ENCODE measurements at places on chromosomes 13 and 19.
A peak's percentile ranks its signal among the peaks of the same experiment; 100 is the strongest.

DNA sequence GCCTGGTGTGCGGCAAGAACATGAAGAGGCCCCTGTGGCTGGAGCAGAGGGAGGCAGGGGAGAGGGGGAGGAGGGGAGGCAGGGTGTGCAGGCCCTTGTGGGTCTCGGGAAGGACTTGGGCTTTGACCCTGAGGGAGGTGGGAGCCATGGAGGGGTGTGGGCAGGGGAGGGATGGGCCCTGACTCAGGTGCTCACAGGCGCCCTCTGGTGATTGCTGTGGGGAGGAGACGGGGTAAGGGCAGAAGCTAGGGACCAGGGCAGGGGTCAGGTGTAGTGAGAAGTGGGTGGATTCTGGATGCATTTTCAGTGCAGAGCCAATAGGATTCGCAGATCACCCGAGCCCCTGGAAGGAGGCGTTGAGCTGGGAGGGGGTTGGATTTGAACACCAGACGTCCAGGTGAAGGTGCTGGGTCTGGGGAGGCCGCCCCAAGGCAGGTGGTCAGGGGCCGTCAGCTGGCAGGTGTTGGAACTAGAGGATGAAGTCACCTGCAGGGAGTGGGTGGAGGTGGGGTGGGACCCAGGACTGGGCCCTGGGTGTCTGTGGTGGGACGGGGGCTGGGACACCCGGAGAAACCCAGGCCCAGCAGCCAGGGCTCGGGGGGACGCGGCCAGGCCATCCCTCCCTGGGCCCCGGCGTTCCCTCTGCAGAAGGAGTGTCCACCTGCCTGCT lies 185.4 kb downstream of the KDM4B start:
- peak; percentile 69 for DNase-seq

DNA sequence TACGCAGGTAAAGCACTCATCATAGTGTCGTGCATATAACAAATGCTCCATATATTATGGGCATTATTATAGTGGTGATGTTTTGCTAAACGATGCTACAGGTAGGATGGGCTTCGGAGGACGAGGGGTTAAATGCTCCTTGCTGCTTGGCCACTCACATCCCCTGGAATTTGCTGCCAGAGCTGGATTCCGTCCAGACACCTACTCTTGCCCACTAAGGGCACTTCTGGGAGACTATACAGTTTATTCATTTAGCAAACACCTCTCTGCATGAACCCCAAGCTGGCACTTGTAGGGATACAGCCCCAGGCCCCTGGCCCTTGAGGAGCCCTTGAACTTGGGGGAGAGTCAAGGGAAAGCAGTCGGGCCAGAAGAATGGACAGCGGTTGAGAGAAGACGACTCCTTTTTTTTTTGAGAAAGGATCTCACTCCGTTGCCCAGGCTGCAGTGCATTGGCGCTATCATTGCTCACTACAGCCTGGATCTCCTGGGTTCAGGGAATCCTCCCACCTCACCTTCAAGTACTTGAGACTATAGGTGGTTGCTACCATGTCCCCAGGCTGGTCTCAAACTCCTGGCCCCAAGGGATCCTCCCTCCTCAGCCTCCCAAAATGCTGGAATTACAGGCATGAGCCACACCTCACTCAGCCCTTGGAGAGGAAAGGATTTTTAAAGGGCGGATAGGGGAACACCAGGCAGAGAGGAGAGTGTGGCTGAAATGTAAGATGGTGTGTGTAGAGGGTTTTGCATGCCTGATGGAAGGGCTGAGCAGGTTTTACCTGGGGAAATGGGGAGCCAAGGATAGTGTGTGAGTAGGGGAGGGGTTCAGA lies 1.1 kb upstream of the MRPL34 start:
- DNase-seq: peak; percentile 70

- peak; percentile 64 for DNase-seq
Measured at GRCh38 chr13:23899555-23899954, 2.3 kb upstream of the C1QTNF9B start.

DNA sequence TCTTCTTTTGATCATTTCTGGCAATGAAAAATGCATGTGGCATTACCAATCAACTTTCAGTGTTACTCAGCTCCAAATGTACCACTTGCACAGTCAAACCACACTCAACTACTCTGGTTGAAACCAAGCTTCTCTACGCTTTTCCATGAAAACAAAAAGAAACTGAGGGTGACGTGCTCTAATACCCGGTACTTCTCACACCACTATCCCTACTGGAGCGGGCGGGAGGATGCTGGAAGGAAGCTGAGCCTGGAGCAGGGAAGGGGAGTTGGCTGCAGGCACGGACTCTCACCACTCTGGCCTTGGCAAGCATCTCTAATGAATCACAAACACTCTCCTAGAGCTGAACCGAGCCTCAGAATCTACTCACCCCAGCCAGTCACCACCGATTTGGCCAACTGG lies 48.2 kb downstream of the STK24 start:
- DNase-seq: no peak

DNA sequence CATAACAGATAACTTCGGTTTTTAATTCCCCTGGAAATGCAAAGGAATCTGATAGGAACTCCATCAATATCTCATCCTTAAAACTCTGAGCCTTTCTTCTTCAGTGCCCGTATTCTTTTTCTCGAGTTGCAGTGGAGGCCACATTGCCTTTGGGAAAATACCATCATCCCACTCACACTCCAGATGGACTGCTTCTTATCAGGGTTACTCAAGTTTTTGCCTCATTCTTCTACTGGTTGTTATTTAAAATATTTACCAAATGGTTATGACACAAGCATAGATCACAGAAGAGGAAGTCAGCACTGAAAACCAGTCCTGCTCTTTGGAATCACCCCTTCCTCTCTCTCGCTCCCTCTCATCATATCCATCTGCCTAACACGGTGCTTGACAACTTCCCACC lies 1020.5 kb upstream of the SLC10A2 start:
- DNase-seq: peak; percentile 84

GRCh38 chr13:53160211-53160610 lies 131.6 kb downstream of the OLFM4 start:
- DNase-seq: no peak

GRCh38 chr13:99854366-99854765 lies 117.2 kb downstream of the ZIC5 start:
- DNase-seq: no peak

GRCh38 chr19:49498475-49498874 lies 2.2 kb downstream of the RPS11 start:
- no peak for DNase-seq

DNA sequence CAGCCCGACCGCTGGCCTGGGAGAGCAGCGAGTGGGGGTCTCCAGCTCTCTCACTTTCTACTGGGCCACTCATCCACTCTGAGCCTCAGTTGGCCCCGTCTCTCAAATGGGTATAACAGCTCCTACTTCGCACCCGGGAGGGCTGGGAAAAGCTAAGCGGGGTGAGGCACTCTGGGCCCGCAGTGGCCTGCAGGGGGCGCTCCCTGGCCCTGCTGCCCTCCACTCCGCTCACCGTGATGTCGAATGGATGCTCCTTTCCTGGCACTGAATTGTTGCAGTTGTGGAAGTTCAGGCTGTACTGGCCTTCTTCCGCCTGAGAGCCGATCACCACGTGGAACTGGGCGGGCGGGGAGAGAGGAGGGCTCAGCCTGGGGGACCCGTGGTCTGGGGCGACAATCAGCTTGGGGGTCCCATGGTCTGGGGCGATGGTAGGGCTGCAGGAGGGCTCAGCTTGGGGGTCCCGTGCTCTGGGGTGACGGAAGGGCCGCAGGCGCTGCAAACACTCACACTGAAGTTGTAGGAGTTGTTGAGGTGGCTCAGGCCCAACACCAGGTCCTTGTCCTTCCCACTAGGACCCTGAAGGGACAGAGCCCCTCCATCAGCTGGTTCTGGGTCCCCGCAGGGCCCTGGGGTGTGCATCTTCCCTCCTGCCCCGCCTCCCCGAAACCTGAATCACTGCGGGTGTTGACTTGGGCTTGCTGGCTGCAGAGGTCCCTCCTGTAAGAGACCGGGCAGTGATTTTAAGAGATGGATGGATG lies 3.9 kb downstream of the GPR108 start:
- no peak for DNase-seq

GRCh38 chr13:32600890-32601289 lies 14.6 kb downstream of the PDS5B start:
- no peak for DNase-seq

DNA sequence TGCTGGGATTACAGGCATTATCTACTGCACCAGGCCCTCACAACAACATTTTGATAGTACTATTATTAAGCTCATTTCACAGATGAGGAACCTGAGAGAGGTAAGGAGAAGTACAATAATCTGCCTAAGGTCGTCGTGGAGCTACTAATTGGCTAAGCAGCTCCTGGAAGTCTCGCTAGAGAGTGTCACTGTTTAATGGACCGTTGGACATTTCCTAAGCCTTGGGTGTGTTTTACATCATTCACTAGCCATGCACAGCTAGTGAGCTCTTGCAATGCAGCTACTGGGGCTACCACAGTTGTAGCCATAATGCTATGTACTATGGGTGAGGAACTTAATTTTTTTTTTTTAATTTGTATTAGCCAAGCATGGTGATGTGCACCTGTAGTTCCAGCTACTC lies 34.0 kb upstream of the OR1M1 start:
- no peak for DNase-seq
